Central memory CD8-positive, alpha-beta T cell (primary cell): ENCODE measurements at places on chromosomes 1 and 21.

GRCh38 chr1:229514578-229515275, 6.6 kb upstream of the NUP133 start:
- DNase-seq: peak; percentile 22

DNA sequence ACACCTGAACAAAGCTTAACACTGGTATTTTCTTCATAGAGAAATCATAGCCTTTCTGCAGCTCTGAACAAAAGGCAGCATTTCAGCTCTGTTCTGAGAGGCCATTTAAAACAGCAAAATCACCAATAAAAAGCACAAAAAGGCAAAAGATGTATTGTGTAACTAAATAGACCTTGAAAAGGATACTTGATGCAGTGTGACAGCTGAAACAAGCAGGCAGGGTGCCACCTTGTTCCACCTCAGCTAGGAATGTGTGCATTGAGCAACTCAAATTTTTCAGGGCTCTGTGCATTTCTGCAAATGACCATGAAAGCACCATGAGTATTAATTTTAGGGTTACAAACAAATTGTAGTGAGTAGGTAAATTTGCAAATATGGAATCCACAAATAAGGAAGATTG, 65.8 kb downstream of the RHOU start:
- no peak for DNase-seq

DNA sequence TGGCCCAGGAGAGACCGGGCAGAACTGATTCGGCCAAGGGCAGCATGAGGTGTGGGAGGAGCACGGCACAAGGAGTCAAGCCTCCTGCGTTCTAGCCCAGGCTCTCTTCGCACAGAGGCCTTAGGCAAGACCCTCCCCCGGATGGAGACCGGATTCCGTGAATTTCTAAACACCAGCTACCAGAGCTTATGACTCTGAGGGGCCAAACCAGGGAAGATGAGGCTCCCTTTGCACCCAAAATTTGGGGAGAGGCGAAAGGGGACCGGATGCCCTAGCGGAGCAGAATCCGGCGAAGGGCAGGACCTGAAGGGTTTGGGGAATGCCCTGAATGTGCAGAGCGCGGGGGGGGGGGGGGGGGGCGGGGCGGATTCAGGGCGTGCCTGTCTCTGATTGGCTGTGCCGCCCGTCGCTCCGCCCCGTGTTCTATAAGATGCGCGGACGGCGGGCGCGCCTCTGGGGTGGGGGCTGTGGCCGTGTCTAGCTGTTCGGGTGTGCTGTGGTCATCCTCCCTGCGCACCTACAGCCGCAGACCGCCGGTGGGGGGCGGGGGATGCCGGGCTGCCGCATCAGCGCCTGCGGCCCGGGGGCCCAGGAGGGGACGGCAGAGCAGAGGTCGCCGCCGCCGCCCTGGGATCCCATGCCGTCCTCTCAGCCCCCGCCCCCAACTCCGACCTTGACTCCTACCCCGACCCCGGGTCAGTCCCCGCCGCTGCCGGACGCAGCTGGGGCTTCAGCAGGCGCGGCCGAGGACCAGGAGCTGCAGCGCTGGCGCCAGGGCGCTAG, at the start of gene TRNP1:
TSS of gene TRNP1 (plus strand) at position 456 of the 783 bp plus-strand sequence. CDS start at position 551, 95 bp downstream.
- peak; percentile 37 for DNase-seq

DNA sequence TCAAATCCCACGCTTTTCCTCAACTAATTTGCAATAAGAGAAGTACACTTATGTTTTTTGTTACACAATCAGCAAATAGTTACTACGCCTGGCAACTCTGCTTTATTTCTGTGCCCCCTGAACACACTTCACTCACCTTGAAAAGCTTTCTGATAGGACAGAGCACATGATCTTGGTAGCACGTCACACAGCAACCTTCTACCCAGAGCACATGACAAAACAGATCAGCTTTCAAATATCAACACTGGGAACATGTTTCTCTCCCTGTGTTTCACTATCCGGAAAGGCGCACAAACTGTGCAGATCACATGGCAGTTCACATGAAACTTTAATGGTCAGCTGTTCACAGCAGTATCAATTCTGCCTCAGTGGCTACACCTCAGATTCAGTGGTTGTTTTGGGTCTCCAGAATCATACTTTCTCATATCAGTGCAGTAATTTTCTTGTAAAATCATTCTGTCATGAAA, 2.2 kb downstream of the SLC19A2 start:
- no peak for DNase-seq

DNA sequence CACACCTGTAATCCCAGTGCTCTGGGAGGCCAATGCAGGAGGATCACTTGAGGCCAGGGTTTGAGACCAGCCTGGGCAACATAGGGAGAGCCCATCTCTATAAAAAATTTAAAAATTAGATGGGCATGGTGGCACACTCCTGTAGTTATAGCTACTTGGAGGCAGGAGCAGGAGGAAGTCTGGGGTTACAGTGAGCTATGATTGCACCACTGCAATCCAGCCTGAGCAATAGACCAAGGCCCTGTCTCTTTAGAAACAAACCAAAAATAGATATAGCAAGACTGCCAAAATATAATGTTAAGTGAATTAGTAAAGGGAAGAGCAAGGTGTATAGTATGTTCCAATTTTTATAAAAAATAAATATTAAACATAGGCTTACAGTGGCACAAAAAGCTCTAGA, 28.8 kb downstream of the PLEKHO1 start:
- DNase-seq: no peak

- no peak for DNase-seq
Observed at GRCh38 chr21:17482928-17483327, 29.9 kb upstream of the CXADR start.
